ENCODE measurements at places on chromosomes 12 and 14.

- DNase-seq: no peak
Observed at GRCh38 chr12:67998379-67998778, 9.1 kb downstream of the IFNG-AS1 start.

- DNase-seq: no peak
Observed at GRCh38 chr12:65814038-65814437, 10.2 kb upstream of the HMGA2 start.

GRCh38 chr14:76786601-76787000 is 25.3 kb downstream of the VASH1 start:
- no peak for DNase-seq

GRCh38 chr14:68231898-68232297 is 412.3 kb downstream of the RAD51B start:
- no peak for DNase-seq

- no peak for DNase-seq
Observed at GRCh38 chr14:101151927-101152305, 248.4 kb upstream of the RTL1 start.

GRCh38 chr12:27619308-27619707 is 76.9 kb upstream of the REP15 start:
- no peak for DNase-seq

- no peak for DNase-seq
Observed at GRCh38 chr12:31600750-31601149, 9.8 kb upstream of the DENND5B start.

GRCh38 chr12:42119085-42119633 is 25.5 kb downstream of the GXYLT1 start:
- no peak for DNase-seq

- no peak for DNase-seq
Observed at GRCh38 chr14:104933746-104934733, 9.4 kb downstream of the PLD4 start.

DNA sequence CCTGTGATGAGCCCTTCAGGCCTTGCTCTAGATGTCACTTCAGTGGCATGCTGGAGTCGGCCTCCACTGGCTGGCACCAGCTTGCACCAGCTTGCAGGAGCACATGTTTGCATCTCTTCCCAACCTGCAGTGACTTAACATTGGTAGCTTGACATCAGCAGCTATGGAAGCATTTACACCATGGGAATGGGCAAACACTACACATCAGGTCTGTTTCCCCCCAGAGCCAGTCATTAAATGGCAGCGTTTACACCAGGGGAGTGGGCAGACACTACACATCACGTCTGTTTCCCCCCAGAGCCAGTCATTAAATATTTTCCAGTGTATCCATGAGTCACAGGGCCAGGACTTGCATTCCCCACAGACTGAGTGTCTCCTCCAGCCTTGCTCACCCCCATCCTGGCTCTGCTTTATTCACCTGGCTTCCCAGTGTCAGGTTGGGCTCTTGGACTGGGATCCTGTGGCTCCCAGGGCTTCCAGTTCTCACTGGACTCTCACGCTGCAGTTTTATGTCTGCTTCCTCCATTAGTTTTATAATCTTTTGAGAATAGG is 51.6 kb upstream of the VRK1 start:
- no peak for DNase-seq

- DNase-seq: no peak
Observed at GRCh38 chr14:50257732-50258131, 26.4 kb upstream of the SOS2 start.

DNA sequence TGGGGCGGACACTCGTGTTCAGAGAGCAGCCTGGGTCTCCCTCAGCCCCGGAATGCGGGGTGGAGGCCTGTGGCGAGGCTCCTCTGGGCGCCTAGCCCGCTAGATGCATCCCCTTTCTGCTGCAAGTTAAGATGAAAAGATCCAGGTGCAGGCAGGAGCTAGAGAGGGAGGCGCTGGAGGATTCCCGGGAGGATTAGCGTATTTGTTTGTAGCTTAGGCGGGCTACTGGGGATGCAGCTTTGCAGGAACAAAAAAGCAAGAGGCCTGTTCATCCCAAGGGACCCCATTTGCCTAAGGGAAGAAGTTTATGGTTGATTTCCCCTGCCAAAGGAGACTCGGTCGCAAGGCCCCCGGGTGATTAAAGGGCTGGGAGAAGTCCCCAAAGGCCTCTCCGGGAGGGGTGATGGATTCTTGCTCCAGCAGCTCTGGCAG is 824 bp downstream of the CCDC177 start:
- no peak for DNase-seq

DNA sequence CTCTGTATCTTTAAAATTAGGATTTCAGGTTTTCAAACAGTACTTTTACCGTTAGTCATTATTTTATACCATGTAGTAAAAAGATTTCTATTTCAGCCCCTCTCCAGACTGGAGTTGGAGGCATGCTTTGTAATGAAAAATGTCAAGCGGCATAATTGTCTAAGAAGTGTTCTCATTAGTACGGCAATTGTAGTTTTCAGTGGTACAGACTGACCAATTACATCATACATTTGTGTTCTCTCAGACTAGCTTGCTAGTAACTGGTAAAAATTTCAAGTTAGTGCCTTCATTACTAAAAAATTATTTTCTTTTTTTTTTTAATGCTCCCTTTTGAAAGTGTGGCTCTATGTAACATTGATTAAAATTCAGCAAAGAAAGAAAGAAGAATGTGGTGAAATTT is 4.5 kb downstream of the USP30 start:
- no peak for DNase-seq

GRCh38 chr14:96166461-96167223 is 38.0 kb upstream of the BDKRB2 start:
- no peak for DNase-seq

DNA sequence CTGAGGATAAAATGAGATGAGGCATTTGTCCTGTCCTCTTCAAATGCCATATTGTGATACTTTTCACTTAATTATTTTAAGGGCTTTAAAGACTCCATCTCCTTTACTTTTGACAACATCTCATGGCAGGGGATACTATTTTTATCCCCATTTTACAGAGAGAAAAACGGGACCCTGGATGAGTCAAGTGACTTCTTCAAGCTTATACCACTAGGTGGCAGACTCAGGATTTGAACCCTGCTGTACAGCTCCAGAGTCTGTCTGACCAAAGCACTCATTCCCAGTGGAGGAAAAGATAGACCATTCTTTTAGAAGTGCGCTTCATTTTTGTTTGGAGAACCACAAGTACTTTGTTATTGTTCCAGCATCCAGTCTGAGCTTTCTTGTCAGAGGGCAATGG is 1.7 kb upstream of the SMOC1 start:
- DNase-seq: no peak

DNA sequence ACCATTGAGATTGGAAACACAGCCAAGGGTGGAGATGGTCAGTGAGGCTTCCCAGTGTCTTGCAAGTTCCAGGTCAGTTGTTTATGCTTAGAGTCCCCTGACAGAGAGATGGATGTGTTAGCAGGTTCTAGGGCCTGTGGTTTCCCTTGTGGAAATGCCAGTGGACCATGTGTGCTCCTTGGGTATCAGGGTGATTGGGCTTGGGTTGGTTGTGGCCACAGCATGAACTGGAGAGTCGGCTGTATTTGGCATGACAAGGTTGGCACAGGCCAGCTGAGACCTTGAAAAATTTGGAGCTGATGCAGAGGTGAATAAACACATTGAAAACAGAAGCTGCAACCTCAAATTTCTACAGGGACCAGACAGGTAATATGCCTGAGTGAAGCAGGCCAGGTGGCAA is 668.0 kb downstream of the DIO2 start:
- no peak for DNase-seq

- DNase-seq: no peak
Observed at GRCh38 chr12:2678426-2678825, 116.3 kb upstream of the FKBP4 start.

- DNase-seq: no peak
Observed at GRCh38 chr14:99125113-99125512, 146.9 kb downstream of the BCL11B start.

DNA sequence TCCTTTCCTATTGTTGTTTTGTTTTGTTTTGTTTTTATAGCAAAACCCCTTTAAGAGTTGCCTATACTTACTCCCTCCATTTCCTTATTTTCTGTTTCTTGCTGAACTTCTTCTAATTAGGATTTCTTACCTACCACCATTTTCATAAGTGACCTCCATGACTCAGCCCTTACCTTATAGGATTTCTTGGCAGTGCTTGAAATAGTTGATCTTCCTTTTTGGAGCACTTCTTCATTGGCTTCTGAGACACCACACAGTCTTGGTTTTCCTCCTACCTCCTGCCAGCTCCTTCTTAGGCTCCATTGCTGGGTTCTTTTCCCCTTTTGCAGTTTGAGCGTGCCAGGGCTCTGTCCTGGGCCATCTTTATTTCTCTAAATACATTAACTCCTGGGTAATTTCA is 23.4 kb upstream of the EID3 start:
- DNase-seq: no peak

DNA sequence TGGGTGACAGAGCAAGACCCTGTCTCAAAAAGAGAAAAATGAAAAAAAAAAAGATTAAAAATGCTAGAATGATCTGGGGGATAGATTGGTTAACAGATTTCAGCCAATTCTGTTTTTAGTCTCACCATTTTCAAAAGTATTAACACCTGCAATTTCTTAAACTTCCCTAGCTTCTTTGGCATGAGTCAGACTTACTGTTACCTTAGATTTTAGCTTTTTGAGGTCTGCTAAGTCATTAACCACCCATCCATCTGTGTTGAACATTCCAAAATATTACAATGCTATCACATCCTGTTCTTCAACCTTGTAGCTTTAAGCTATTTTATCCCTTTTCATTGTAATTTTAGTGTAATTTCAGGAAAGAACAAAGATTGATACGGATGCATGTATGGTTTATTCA is 59.3 kb downstream of the PPP1R13B start:
- DNase-seq: no peak

GRCh38 chr14:77314539-77315457 is 5.9 kb downstream of the POMT2 start:
- DNase-seq: no peak

- no peak for DNase-seq
Observed at GRCh38 chr14:99863059-99863458, 69.8 kb downstream of the EML1 start.

DNA sequence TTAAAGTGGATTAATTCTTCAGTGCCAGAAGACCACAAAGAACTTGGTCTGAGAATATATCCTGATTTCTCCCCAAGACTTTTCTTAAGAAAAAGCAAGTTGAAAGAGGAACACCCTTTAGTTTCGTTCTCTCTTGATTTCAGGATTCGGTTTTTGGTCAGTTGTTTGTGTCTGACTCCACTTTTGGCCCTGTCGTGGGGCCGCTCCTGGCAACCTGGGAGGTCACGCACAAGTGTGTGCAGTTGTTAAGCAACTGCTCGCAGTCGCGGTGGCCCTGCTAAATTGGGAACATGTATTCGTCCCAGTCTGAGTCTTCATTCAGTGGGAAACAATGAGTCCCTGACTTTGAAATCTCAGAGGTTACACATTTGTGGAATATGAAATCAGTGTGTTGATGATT is 68.7 kb downstream of the RGS6 start:
- no peak for DNase-seq

DNA sequence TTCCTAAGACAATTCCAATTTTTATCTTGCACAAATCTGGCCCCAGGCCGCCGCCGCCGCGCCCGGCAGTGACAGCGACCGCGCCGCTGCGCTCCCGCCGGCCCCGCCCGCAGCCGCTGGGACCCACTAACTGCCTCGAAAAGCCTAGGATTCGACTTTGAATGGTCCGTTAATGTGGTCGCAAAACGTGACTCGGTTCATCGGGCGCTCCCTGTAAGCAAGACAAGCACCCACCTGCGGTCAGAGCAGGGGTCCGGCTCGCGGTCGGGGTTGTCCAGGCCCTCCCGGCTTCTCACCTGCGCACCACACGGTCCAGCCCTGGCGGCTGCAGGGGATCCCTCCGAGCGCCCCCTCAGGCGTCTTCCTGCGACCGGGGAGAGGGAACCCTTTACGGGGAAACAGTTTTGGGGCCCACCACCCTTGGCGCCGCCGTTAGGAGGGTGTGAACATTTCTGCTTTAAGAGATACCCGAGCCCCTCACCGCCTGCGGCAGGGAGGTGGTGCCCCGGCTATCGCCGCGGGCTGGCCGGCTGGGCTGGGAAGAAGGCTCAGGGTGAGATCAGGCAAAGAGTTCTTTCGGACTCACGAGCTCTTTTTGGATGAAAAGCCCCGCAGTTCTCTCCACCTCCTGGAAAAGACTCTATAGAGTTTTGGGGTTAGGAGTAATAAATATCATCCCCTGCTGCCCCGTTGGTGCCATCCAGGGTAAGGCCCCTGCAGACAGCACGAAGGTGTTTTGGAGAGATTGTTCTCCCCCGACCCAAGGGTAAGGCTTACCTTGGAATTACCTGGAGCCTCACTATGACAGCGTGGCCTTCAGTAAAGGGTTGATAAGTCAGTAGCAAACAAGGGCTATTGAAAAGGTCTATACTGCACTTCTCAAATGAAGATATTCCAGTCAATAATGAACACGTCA is 13.6 kb upstream of the FOXJ2 start:
- no peak for DNase-seq

DNA sequence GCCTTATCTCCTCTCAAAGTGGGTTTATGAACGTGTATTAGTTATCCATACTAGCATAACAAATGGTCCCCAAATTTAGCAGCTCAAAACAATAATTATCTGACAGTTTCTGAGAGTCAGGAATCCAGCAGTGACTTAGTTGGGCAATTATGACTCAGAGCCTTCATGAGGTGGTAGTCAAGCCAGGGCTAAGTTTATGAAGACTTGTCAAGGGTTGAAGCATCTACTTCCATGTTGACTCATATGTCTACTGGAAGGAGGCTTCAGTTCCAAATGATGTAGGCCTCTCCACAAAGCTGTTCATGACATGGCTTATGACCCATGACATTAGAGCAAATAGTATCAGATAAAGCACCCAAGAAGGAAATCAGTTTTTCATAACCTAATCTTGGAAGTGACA is 73.2 kb downstream of the IPO8 start:
- no peak for DNase-seq

DNA sequence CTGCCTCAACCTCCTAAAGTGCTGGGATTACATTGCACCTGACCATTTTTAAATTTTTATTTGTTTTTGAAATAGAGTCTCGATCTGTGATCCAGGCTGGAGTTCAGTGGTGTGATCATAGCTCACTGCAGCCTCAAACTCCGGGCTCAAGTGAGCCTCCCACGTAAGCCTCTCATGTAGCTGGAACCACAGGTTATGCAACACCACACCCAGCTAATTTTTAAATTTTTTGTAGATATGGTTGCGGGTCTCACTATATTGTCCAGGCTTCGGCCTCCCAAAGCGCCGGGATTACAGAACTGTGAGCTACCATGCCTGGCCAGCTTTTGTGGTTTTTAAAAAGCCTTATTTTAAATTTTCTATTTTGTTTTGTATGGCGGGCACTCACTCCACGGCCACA is 2.2 kb upstream of the DRAM1 start:
- no peak for DNase-seq

DNA sequence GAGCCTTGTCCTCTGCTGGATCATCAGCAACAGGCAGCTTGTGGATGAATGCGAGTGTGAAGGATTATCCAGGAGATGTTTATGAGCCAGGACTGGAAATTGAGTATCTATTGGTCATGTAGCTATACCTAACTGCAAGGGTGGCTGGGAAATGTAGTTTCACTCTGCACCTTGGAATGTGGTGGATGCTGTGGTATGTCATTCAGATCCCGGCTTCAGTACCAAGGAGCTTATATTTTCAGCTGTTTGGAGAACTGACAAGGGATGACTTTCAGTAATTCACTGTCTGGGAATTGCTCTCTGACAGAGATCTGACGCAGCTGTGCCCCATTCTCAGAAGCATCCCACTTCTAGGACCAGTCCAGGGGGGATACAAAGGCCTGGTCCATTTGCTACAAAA is 792.3 kb upstream of the NOVA1 start:
- no peak for DNase-seq

Data from stimulated activated CD8-positive, alpha-beta memory T cell treated with anti-CD3 and anti-CD28 coated beads, Interleukin-2, amount 100 ng/mL, for 1 hour (primary cell).